Foreskin fibroblast (primary cell): ENCODE measurements at places on chromosomes 7 and 10.

- no peak for DNase-seq
Observed at GRCh38 chr10:26081459-26081858, 135.1 kb upstream of the GAD2 start.

- no peak for DNase-seq
Observed at GRCh38 chr7:8064828-8065227, 96.2 kb downstream of the GLCCI1 start.

GRCh38 chr7:146736446-146737190, 620.0 kb downstream of the CNTNAP2 start:
- DNase-seq = no peak

DNA sequence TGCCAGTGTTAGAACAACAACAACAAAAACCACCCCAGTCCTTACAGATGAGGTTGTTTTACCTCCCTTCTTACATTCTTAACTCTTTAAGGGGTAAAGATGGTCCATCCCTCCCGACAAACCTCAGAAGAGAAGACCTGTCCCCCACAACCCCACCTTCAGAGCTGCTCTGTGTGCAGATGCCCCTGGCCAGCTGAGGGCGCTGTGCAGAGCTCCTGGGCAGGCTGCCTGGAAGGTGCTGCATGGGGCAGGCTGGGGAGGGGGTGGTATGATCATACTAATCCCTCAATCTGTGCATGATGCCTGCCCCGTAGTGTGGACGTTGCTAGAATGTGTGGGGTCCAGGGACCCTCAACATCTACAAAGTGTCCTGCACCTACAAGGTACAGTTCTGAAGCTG, 387.1 kb downstream of the INHBA start:
- DNase-seq = no peak

GRCh38 chr7:116052006-116052405, 21.4 kb upstream of the TFEC start:
- peak; percentile 50 for DNase-seq

DNA sequence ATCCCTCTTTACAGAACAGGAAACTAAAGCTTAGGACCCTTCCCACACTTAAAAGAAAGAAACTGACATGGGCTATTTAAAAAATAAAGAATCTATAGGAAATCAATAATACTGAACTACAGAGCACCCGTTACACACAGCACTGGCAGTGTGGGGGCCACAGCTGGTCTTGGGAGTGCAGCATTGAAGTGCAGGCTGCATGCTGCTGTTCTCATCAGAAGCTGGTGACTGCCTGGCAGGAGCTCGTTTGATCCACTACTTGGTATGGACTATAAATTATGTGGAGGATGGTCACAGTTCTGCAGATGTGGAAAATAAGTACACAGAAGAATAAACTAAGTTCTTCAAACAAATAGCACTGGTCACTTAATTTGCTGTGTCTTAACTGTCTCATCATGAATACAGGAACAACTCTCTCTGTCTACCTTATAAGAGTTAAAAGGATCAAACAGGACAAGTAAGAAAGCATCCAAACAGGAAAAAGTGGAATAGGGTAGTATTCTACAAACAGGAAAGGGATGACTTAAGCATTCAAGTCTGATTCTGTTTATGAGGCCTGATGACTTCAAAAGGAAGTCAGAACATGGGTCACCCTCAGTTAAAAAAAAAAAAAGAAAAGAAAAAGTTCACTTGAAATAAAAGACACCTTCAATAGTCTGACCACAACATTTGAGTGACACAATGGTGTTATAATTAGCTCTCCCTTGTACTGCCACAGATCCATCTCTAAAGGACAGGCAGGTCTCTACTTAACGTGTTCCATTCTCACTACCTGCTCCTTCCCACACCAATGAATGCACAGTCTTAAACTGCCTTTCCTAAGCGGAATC, 21.0 kb downstream of the DOCK4 start:
- no peak for DNase-seq

GRCh38 chr10:86335257-86335656, 31.3 kb downstream of the GRID1 start:
- DNase-seq = no peak
